Body of pancreas (tissue), 4 donors: ENCODE measurements at places on chromosomes 2 and 18. TPM values are rescaled to one million over a fixed set of nuclear protein-coding genes. Genes with fewer than 3 reads are reported as not detected.

MYCN gene
- total RNA-seq: not detected

DNA sequence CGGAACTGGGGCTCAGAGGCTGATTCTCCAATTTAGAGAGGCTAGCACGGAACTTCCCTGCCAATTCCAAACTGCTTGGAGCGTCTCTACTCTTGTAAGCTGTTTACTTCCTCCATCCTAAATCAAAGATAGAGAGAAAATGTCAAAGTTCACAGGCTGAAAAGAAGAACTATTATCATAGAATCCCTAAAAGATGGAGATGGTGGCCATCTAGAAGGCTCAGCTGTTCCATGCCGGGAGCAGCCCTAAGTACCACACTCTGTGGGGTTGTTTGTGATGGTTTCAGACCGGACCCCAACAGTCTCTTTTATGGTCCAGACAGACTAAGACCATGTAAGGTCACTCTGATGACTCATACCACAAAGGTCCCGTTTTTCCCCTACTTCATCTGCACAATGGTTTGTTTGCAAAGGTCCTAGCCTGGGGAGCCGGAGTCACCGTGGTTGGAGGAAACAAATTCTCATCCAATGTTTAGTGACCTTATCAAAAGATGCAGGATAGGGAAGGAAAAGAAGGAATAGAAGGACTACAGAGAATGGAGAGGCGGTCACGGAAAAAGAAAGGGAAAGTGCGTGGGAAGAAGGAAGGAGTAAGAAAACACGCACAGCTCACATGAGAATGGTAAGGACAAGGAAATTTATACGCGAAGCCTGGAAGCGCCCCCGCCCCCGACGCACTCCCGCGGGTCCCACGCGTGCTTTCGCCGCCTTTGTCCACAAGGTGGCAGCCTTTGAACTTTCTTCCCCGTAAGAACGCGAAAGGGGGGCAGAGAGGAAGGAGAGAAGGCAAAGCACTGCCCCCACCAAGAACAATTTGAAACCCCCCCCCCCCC, 453 bp upstream of the ANTXR1 start:
- DNase-seq: peak; percentile 38

DNA sequence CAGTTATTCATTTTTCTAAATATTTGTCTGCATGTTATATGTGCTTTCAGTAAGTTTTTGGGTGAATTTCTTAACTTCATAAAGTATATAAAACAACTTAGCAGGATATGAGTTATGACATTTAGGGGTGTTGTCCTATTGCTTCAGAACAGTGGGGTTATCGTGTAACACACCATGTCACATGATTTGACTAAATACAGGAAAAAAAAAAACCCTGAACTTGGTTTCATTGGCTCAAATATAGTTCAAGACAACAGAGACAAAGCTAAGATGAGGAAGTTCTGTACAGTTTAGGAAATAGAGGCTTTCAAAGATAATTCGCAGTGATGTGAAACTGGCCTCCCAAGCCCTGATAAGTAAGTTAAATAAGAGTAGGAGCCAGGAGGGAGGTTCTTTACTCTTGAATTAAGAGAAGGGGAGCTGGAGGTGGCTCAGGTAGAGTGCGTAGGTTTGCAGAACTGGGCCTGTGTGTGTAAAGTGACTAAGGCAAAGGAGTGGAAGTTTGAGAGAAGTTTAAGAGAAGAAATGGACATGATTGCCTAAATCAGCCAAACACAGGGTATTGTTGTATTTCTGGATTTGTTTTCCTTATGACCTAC, 53.9 kb downstream of the LIMS1 start:
- DNase-seq: no peak

GRCh38 chr2:226073496-226074160, 674.1 kb downstream of the NYAP2 start:
- DNase-seq: no peak

GRCh38 chr18:44582456-44582855, 98.2 kb upstream of the SETBP1 start:
- no peak for DNase-seq

CCDC148 gene
- total RNA-seq: 0.66 TPM

DNA sequence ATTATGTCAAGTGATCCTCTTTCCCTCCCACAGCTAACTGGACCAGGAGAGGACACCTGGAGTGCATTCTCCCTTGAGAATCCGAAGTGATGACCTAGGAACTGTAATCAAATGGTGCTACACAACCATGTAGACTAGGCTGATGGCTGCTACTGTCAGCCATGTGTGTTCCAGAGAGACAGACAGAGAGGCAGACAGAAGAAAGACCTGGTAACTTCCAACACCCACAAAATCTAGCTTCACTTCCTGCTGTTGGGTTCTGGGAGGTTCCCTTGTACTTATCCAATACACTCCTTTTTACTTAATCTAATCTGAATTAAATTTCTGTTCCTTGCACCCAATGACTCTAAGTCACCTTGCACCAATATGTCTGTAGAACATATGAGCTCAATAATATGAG, 72.3 kb downstream of the AAK1 start:
- no peak for DNase-seq

GRCh38 chr18:36537289-36537688, 239.8 kb downstream of the FHOD3 start:
- no peak for DNase-seq

- DNase-seq: no peak
Observed at GRCh38 chr2:147025646-147026585, 818.9 kb upstream of the ACVR2A start.

DNA sequence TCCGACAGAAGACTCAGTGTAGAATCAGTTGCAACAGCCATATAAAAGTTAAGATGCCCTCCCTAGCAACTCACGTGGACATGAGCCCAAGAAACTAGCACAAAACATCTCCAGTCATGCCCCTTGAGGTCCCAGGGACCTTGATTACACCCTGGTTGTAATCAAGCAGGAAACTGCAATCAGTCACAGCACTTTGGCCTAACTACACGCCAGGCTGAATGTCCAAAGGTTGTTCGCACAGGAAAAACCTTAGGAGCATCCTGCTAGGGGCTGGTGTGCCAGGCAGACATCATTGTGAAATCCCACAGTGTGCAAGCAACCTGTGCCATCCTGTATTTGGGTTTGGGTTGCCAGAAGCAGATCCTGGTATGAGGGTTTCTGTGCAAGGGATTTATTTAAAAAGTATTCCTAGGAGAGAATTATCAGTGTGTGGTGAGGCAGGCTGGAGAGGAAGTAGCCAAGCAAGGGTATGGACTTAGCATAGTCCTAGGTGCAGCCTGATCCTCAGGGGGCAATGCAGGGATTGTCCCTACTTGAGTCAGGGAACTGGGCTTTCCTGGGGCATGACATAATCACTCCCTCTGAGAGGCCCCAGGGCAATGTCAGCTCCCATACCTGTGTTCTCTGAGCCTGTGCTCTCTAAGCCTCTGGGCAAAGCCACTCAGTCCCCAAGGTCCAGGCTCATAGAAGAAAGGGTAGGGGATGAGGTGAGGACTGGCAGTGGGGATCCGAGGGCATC, 17.8 kb upstream of the SULT1C2 start:
- DNase-seq: no peak

- no peak for DNase-seq
Observed at GRCh38 chr2:205988274-205988673, 97.7 kb downstream of the INO80D start.

BOLL gene
- not detected for total RNA-seq

TUBA3E gene
- total RNA-seq: not detected

DNA sequence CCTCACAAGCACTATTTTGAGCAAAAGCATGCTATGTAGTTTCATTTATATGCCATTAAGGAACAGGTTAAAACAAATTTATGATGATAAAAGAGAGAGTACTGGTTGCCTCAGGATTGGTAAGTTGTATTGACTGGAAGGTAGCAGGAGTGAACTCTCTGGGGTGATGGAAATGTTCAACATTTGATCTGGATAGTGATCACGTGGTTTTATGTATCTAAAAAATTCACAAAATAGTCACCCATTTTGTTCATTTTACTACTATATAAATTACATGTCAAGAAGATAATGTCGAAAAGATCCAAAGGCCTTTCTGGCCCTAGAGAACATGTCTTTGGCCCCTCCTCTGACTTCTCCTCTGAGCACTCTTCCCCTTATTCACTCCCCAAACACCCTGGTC, 10.4 kb upstream of the RAPGEF4 start:
- no peak for DNase-seq
